EH (cell line): ENCODE measurements at places on chromosomes 11 and 22.

- peak; percentile 49 for DNase-seq
Measured at GRCh38 chr22:37734964-37735451, 38.2 kb downstream of the TRIOBP start.

GRCh38 chr11:66987158-66987620, 12.1 kb downstream of the C11orf86 start:
- no peak for DNase-seq

DNA sequence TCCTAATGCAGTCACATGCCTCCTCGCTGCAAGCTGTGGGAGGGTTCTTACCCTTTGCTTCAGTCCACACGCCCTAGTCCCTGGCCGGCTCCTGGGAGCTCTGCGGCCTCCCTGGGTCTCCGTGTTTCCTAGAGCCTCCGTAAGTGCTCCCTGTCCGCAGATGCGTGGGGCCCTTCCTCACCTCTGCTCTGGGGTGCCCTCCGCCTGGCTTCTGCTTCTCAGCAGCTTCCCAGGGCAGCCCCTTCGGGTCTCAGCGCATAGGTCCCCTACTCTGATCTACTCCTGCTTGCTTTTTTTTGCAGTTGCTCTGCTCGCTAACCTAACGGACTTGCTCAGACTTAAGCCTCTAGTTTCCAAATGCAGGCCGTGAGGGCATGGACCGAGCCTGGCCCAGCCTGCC, 22.4 kb downstream of the CAPN1 start:
- DNase-seq = no peak

DNA sequence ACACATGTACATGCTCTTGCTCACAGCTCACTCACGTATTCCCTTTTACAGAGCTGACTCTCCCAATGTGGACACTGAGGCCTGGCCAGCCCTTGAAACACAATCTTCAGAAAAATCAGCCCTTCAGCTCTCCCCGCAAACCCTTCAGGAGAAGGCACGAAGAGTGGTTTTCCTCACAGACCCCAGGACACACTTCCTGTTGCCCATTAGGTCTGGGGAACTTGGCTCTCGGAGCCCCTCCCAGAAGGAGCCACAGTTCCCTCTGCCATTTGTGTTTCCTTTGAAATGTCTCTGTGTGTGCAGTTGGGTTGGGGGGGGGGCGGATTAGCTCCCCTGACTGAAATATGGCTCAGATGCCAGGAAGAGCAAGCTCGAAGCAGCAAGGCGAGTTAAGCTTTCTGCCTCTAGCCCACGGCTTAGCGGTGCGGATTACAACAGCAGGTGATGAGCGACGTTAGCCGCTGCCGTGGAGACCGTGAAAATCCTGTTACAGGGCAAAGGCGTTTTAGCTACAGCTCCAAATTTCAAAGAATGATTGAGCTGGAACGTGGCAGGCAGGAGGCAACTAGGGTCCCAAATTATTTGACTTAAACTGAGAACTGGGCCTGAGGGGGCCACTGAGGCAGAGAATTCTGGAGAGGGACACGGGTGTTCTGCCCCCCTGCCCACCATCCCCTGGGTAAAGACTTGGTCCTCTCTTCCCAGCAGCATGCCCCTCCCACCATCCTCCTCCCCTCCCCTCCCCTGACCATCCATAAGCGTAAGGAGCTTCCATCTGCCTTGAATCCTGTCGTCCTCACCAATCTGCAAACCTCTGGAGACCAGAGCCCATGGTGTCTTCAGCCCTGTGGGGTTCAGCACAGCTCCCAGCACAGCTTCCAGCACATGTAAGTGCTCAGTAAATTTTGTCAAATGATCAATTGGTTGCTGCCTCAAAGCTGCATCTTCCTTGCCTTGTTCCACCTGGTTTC, 598.6 kb downstream of the BUD13 start:
- no peak for DNase-seq

- DNase-seq = peak; percentile 52
Measured at GRCh38 chr11:93084727-93085505, 112.9 kb downstream of the SLC36A4 start.

DNA sequence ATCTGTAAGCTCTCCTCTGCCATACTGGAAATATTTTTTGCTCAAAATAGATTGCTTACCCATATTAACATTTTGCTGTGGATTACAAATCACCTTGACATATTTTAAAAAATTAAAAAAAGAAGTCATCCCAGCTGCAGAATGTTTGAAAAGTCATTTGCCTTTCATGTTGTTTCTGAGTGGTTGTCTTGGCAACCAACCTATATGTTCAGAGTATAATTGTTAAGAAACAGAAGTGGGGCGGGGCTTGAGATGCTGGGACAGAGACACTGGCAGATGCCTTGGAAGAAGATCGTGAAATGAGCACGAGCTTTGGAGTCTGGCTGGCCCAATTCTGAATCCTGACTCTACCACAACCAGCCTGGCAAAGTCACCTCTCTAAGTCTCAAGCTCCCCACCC, 348.2 kb downstream of the LARGE1 start:
- DNase-seq = no peak
